ENCODE measurements at places on chromosomes 1 and 21.

DNA sequence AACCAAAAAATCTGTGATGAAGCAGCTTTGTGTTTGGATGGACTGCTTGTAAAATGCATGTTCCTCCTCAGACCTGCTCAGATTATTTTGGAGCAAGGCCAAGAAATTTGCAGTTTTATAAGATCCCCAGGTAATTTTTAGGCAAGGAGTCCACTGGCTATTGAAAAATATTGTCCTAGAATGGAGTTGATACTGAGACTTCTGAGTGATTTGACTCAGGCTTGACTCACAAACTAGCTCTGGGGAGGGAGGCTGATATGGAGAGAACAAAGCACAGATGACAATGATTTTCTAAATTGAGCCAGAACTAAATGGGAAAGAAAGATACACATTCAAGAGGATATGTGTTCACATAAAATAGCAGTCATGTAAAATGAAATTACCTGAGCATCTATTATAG lies 36.7 kb downstream of the AGL start:
- no peak for DNase-seq

DNA sequence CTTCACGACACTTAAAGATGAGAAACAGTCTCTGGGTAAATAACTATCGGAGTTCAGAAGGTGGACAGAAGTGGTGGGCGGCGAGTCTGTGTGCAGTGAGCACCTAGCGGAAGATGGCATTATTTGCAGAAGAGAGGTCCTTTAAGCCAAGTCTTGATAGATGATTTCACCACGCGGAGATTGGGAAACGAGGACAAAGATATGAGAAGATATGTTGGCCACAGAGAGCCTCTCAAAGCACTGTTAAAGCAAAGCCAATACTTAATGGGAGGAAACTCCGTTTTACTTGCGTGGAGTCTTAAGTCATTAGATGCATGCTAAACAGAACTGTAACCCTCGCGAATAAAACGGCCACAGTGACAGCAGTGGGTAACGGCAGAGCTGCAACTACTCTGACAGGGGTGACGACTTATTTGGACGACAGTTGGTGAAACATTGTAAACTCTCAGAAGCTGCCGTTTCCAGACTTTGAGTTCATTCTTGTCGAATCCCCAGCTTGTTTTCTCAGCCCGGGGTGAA lies 577 bp upstream of the CEP350 start:
- peak; percentile 35 for DNase-seq

- peak; percentile 11 for DNase-seq
Observed at GRCh38 chr1:47229886-47230691, 1.9 kb downstream of the TAL1 start.

DNA sequence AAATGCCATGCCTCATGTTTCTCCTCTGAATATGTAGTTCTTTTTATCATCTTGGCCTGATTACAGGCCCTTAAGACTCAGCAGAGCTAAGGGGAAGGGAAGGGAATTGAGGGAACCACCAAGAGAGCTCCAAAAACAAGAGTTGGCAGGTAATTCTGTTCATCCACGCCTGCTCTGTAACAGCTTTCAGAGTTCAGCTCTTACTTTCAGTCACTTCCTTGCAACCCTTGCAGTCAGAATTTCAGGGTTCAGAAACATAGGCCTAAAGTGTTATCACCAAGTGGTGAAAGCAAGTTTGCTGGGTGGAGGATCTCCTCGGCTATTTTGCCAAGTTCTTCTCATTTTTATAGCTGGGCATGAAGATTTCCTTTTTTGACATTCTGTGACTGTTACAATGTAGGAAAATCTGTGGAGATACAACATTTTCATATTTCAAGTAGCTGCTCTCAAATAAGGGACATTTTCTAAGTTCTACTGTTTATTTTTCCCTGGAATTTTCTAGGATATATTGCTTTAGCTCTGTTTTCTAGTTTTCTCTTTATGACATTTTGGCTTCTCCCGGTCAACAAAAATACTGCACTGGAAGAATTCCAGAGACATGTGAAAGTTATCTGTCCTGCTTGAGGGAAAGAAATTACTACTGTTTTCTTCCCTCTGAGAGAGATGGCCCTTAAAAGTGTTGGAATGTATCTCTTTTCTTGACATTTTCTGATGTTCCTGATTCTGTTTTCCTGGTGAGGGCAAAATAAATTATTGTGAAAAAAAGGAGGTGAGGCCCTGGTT lies 251.8 kb upstream of the ST6GALNAC5 start:
- DNase-seq: no peak

DNA sequence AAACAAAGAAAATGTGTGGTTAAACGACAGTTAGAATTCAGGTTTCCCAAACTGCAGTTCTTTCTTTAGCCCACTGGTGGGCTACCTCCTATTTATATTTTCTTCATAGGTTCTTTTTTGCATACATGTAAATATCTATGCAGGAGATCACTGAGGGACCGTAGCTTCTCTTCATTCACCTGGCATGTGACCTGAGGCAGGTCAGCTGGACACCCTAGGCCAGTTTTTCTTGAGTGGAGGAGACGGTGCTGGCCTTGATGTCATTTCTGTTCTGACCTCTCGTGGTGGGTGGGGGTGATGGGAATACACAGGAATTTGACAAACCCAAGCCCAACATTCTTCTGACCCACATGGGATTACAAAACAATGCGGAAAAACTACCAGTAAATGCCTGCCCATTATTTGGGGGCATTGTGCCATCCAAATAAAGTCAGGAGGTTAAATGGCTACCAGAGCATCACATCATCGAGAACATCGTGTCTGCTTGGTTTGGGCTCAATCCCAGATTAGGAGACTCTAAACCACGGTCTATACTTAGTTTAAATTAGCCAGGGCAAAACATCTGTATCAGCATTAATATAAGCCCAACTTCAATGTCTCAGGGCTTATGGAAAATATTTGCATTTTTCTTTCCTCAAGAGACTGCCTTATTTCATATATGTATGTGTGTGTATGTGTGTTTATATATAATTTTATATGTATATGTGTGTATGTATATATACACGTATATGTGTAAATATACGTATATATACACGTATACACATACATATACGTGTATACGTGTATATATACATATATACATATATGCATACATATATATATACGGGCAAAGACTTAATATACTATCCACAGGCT lies 7.4 kb upstream of the IRF2BP2 start:
- peak; percentile 43 for DNase-seq

DNA sequence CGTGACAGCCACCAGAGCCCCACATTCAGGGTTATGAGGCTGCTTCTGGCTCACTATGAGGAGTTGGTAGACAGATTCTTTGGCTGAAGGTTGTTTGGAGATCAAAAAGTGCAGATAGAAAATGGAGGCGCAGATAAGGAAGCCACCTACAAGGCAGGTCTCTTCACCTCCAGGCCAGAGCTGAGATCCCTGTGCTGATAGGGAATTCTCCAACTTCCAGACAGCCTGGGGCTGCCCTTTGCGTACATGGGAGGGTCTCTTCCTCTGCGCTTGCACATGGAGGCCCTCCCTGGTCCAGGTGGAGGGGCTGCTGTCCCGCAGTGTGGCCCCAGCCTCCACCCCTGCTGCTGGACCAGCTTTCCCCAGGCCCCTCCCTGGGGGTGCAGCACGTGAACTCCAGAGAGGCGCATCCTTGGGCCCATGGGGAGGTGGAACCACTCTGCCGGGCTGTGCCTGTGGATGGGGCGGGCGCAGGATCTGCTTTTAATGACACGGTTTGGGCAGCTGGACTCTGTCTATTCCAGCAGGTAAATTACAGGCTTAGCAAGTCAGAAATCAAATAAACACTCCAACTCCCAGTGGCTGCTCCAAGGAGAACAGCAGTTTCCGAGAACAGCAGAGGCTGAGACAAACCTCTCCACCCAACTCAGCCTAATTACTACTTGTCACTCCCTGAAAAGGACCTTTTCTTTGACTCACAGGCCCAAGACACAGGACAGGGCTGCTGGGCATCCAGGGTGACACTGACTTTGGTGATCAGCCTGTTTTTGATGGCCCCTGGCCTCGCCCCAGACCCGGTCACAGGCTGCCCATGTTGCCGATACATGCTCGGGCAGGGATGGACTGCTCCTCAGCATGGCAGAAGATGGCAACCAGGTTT lies 12.4 kb downstream of the OXCT2 start:
- no peak for DNase-seq

GRCh38 chr1:165936542-165936941 lies 109.1 kb downstream of the UCK2 start:
- no peak for DNase-seq

DNA sequence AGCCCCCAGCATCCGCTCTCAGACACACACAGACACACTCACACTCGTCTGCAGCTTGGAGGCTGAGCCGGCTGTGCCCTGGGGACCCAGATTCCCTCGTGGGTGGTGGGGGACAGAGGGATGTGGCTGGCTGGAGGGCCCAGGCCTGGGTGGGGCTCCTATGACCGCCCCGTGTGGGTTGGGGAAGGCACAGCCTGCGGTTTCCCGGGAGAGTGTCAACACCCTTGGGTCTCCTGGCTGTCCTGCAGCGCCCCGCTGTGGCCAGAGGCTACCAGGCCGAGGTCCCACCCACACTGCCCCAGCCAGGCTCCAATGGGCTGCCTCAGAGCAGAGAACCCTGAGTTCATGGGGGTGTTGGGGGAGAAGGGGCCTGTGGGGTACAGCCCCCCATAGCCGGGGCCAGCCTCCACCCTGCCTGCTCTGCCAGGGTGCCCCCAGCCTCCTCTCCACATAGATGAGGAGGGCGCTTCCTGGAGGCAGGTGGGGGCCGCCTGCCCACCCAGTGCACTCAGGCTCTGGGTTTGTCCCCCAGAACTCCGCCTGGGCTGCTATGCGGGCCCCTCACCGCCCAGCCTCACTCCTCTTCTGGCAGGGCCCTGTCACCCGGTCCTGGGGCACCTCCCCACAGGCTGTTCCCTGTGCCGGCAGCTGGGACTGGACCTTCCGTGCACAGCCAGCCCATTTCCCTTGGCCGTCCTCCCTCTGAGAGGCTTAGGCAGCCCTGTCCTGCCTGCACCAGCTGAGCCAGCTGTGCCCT lies at the start of gene TTC34:
TTC34 (minus strand) TSS at position 159 of the 757 bp plus-strand sequence. CDS start 866 bp downstream, outside the sequence.
- DNase-seq: peak; percentile 73

DNA sequence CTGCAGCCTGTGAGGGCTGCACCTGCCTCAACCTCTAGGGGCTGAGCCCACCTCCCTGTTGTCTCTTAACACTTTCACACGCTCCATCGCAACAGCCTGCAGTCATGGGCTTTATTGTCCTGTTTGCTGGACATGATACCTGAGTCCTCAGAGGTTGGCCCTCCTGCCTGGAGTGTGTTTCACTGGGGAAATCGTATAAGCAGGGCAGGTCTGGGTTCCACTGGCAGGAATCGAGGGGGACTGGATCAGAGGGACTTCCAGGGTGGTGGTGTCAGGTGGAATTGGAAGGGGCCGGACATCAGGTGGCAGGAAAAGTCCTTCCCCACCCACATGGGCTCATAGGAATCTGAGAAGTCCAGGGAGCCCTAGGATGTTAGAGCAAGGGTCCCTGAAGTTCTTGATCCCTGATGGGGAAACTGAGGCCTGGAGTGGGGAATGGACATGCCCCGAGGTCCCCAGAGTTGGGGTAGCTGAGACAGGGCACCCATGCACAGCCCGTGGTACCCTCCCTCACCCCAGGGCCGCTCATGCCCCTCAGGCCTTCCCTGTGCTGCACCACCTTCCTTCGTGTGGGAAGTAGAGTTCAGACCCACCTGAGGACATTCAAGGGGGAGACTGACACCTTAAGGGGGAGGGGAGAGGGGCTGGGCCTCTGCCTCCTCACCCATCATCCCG lies 66.6 kb downstream of the PIK3CD start:
- no peak for DNase-seq

DNA sequence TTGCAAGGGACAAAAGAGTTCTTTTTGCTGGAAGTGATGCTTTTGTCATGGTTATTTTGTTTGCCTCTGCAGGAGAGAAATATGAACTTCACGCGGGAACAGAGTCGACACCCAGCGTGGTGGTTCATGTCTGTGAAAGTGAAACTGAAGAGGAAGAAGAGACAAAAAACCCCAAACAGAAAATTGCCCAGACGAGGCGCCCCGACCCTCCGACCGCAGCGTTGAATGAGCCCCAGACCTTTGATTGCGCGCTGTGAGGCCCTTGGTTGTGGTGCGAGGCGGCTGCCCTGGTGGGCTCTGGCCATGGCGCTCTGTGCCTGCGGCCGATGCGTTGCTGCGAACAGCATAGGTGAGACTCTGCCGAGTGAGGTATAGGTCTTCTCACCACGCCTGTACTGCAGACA lies 20.9 kb upstream of the NCMAP start:
- peak; percentile 75 for DNase-seq

GRCh38 chr1:214264196-214264595 lies 16.8 kb upstream of the SMYD2 start:
- DNase-seq: no peak

DNA sequence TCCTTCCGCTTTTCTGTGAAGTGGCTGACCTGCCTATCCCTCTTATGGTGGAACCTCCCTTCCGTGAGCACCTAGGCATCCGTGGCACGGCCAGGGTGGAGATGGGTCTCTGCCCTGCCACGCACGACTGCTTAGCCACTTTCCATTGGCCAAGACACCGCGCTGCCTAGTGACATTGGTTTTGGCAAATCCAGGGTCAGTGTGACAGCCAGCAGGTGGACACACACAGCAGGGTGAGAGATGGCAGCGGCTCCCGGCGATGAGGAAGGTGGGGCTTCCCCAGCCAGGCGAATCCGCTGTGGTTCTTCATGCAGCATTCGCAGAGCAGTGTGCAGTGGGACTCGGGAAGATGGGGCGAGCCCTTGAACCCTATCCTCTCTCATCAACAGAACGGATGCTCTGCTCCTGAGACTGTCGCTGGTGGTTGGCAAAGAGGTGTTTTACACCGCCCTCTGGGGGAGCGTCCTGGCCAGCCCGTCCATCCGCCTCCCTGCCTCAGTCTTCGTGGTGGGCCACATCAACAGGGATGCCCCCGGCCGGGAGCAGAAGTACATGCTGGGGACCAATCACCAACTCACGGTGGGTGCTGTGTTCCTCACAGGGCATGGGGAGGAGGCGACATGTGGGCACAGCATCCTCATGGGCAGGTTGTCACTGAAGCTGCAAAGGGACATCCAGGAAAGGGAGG lies 51.8 kb downstream of the DOP1B start:
- DNase-seq: no peak
